ENCODE measurements at places on chromosomes 11 and 22.

DNA sequence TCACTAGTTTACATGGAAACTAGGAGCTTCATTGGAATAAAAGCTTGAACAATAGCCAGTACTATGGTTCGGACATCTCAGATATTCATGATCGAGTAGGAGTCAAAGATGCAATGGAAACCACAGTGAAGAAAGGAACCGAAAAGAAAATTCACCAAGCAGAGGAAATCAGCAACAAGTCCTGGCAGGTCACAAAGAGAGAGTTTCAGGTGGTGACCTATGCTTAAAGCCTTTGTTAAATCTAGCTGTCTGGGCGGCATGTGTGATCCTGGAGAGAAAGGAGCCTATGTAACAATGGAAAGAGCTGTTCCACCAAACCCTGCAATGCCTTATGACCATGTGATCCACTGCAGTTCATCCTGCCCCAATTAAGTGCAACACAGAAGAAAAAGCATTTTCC, 68.9 kb upstream of the POU2AF2 start:
- DNase-seq, result no peak

DNA sequence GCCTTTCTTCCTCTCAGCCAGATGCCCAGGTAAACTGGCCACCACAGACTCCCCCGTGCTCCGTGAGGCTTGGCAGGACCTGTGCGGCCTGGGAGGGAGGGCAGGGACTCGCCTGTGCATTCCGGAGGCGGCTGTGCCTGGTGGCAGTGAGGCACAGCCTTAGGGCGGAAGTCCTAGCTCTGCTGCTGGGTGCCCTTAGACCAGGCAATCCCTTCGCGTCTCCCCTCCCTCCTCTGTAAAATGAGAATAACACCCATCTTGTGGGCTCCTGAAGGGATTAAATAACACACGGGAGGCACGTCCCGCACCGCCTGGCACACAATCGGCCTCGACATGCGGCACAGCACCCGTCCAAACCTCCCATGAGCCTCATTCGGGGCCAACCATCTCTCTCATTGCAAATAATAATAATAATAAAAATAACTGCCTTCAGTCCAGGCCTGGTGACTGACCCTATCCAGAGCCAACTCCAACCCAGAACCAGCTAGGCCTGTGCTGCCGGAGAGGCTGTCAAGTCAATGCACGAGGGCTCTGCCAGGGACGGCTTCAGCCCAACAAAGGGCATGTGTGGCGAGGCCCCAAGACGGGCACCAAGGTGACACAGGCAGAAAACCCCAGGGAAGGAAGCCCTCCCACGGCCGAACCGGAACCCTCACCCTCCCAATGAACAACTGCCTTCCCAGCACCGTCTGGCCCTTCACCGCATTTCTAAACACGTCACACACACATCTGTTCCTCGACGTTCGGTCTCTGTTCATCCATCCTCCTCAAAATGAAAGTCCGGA, 8.2 kb downstream of the LTO1 start:
- DNase-seq, result no peak

DNA sequence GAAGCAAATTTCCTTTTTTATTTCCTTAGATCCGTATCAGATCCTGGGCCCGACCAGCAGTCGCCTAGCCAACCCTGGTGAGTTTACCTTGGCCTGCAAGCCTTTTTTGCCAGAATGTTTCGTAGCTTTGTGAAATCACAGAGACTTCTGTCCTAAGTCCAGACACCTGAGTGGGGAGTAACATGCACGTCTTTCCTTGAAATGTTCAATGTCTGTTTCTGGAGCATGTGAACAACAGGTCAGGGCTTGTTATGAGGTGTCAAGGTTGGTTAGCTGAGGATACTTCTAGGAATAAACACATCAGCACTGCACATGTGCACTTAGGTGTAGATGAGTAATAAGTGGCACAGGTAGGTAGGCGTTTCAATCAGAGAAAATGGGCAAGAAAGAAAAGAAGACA, 58.0 kb downstream of the KCNJ1 start:
- DNase-seq, result no peak

GRCh38 chr11:65947603-65948125, 2.4 kb downstream of the TSGA10IP start:
- no peak for DNase-seq

GRCh38 chr11:8221046-8221723, 42.5 kb downstream of the LMO1 start:
- no peak for DNase-seq

GRCh38 chr11:69704508-69705253, 859 bp upstream of the FGF19 start:
- DNase-seq, result no peak

DNA sequence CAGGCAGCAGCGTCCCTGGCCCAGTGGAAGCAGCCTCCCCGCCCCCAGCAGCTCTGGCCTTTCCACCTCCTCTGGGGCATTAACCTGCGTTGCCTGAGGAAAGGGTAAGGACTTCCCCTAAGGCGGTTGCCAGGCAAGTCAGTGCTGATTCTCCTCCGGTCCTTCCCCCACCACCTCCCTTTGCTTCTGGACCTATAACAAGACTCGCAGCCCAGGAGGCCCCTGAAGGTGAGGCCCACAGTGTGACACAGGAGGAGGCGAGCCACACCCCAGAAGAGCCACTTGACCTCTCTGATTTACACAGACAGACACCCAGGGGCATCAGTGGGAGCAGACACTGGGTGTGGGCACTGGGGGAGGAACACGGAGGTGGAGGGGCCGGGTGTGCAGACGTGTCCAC, 35.4 kb downstream of the ASCL2 start:
- DNase-seq, result no peak

GRCh38 chr11:10978198-10978597, 120.3 kb upstream of the ZBED5 start:
- no peak for DNase-seq

DNA sequence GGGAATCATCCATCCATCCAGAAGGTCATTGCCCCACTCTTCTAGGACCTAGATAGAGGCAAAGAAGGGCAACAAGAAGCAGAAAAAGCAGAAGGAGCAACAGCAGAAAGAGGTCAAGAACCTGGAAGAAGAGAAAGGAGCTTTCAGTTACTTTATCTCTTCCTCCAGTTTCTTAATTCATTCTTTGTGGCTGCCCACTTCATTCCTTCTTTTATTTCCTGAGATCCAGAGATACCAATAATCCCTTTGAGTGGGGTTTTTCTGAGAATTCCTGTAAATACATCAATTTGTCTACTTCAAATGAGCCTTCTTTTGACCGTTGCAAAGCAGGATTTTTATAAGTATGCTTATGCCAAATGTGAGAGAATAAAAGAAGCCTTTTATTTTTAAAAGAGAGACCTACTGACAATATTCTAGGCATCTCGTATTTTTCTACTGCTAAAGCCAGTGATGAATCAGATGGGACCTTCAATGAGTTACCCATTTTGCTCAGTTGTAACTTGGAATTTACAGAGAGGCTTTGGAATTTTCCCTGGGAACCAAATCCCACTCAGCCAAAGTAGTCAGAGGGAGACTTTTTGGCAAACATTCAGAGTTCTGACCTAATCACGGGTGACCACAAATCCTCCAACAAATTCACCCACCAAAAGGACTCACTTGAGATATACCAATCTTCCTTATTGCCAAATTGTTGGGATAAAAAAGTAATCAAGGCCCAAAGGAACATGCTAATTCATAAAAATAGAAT, 54.9 kb downstream of the ZC3H12C start:
- no peak for DNase-seq

GRCh38 chr22:27768027-27768653, 33.4 kb downstream of the MN1 start:
- no peak for DNase-seq

DNA sequence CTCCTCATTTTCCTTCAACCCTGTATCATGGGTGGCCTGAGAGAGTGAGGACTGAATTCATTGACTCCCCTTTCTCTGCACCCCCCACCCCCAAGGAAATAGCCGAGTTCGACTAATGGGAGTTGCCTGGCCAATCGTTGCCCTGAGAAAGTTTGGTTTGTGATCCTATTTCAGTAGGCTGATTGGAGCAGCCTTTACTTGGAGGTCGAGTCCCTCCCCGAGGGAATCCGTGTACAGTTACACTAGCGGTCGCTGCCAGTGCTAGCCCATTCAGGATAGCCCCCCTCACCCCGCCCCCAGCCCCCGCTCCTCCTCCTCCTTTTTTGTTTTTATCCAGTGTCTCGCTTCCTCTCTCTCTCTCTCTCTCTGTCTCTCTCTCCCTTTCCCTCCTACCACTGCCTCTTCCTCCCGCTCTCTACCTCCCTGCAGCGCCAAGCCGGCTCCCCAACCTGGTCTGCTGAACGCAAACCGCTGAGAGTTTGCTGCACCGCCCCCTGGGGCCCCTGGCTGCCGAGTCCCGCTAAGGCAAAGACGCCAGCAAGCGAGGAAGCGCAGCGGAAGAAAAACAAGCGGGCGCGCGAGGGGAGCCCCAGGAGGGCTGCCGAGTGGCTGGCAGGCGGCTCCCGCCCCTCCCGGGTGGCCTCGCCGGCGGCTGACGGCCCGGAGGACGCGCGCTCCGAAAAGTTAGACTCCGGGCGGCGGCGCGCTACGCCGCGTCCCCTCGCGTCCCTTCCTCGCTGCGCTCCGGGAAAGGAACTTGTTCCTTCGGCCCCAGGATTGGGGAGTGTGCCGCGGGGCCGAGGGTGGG, at the start of gene GRAMD1B:
Gene GRAMD1B, plus strand, starts transcription at position 357 of the 808 bp plus-strand sequence. CDS start 524 bp downstream, outside the sequence.
- peak; percentile 56 for DNase-seq

DNA sequence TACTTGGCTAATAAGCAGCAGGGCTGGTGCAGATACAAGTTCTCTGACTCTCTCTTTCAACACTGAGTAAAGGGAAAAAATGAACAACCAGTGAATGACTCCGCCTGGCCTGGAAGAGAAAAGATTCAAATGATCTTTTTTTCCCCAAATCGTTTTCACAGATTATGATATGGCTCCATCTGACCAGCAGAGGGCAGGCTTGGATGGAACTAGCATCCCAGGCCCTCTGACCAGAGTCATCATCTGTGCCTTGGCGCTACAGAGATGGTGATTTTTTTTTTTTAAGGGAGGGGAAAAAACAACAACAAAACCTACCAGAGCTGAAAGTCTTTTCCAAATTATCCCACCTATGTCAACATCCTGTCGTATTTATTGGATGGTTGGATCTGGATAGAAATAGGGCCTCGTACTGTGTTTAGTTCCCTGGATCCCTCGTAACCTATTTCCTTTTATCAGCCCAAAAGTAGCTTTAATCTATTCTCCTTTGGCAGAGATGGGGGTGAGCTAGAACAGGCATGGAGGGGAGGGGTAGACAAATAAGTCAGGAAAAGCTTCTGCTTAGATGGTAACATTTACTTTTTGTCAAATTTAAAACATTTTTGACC, 69.7 kb downstream of the PRSS23 start:
- DNase-seq, result peak; percentile 20

DNA sequence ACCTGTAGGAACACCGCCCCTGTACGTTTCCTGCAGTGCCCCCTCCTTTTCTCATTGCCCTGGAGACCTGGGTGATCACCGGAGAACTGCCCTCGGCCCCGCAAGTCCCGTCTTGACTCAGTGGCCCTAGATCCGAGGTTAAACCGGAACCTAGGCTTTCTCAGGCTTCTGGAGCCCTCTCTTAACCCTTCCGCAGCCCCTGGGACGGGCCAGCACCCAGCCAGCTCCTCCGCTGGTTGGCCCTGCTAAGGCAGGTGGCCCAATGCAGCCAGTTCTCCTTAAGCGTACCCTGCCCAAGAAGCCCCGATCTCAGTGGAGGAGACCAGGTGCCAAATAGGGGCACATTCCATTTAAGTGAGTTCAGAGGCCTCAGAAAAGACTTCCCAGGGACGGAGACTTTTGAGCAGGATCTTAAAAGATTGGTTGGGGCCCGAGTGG, 776 bp downstream of the NLRX1 start:
- no peak for DNase-seq

DNA sequence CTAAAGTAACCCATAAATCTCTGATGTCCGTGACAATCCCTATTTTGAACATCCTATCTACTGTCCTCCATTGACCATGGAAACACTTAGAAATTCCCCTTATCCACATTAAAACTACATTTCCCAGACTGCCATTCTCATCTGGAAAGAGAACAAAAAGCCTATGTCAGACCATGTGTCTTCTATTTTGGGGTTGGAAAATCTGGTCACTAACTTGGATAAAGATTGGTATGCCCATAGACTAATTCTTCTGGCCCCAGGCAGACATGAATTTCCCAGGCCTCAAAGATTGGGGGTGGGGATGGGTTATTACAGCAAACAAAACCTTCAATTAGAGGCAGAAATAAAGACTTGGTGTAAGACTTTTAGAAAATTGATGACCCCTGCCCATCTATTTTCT, 30.9 kb upstream of the CREB3L1 start:
- no peak for DNase-seq

DNA sequence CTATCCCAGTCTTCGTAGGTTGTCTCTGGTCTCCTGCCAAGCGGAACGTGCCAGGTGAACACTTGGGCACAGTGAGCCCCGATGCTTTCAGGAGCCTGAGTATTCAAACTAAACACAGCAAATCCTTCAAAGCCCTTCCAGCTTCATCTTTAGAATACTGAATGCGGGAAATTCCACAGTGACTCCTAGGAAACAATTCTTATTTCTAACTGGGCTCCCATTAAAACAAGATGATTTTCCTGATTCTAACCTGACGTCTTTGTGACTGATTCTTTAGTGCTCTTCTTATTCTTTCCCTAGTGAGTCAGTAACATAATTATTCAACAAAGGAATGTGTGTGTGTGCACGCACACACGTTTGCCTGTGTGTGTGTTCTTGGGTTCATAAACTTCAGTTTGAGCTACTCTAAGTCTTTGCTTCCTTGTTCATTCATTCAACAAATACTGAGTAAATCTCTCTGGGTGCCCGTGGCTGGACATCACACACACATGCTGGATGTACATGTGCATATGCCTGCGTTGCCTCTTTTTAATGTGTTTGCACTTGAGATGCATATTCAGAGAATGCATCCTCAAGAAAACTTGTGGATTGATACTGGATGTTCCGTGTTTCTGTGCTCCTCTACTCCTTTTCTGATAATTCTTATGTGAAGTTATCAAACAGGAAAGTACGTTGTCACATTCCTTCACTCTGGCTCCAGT, 134.5 kb downstream of the WNT7B start:
- DNase-seq, result no peak

DNA sequence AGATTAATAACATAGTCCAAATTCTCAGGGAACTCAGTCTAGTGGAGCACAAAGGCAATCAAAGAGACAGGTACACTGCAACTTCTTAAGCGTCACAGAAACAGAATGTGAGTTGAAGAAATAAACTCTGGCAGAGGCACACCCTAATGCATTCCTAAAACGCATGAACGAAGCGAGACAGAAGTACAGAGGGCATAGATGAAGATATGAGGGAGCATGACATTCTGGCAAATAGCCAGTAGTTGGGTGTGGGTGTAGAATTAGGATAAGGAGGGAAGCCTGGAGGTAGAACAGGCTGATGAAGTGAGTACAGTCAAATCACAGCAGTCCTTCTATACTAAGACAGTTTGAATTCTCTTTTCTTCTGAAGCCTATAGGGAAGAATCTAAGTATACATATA, 838.7 kb upstream of the API5 start:
- DNase-seq, result no peak
